ENCODE measurements at places on chromosomes 13 and 19. TPM values are rescaled to one million over a fixed set of nuclear protein-coding genes. Genes with fewer than 3 reads are reported as not detected.

RAB3A gene
- total RNA-seq: 5.5 TPM

SLITRK5 gene
- 0.15 TPM for total RNA-seq

KLK14 gene
- total RNA-seq: 0.17 TPM

ATP7B gene
- total RNA-seq: 2.0 TPM

ZNF417 gene
- 25.1 TPM for total RNA-seq

OR7E24 gene
- total RNA-seq: not detected

CEBPA gene
- total RNA-seq: 0.15 TPM

ZNF177 gene
- total RNA-seq: 1.3 TPM

SULT2A1 gene
- total RNA-seq: not detected

HDGFL2 gene
- 64.4 TPM for total RNA-seq

MCOLN1 gene
- total RNA-seq: 7.1 TPM

CGB2 gene
- not detected for total RNA-seq

TOMM40 gene
- 36.4 TPM for total RNA-seq

NFIC gene
- 113 TPM for total RNA-seq

ZNF682 gene
- total RNA-seq: 3.0 TPM

MATK gene
- total RNA-seq: 0.15 TPM

SPRED3 gene
- 2.9 TPM for total RNA-seq
